LHCN-M2 (cell line): ENCODE measurements at places on chromosomes 1 and 21.

GRCh38 chr1:162193815-162194214 lies 124.3 kb downstream of the NOS1AP start:
- no peak for DNase-seq

DNA sequence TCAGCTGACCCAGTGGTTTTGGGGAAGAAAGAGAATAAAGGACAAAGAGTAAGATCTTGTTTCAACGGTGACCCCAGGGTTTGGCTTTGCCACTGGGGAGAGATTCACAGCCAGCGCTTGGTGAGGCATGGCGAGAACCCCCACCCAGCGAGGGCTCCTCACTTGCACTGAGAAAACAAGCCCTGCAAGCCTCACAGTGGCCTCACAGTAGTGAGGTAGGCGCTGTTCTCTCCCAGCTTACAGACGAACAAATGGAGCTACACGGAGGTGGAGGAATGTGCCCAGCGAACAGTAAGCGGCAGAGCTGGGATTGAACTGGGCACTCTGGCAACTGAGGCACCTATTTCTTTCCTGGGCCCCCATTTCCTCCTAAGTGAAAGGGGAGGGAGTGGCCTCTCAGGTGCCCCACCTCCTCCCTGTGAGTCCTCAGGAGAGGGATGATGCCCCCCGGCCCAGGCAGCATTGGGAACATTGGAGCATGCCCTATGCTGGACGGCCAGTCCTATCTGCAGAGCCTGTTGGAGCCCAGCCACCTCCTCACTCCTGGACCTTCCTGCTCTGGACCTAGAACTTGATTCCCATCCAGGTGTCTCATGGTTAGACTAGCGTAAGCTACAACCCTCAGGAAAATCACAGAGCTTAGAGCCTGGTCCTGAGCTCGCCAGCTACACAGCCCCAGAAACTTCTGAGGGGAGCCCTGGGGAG lies 73.4 kb upstream of the EDN2 start:
- DNase-seq = no peak

GRCh38 chr1:60906526-60906925 lies 175.8 kb upstream of the NFIA start:
- DNase-seq = no peak

GRCh38 chr21:28833182-28833581 lies 159.5 kb downstream of the LTN1 start:
- no peak for DNase-seq

DNA sequence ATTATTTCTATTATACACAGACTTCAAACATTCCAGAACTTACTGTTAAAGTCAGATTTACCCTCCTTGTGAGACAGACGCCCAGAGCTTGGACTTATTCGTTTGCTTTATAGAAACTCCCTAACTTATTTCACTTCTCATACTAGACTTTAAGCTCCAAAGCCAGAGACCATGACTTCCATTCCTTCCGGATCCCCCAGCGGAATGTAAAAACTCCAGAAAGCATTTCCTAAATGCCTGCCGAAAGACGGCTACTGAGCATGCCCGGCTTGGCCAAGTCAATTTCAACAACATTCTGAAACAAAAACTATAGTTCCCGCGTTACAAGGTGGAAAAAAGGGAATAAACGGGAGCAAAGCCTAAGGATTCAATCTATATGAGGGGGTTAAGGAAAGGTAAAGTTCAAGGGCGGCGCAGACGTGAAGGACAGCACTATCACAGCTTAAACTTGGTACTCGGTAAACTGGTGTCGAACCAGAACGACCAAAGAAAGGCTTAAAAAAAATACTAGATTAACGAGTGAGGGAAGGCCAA lies 1.1 kb downstream of the USP48 start:
- DNase-seq = peak; percentile 40

DNA sequence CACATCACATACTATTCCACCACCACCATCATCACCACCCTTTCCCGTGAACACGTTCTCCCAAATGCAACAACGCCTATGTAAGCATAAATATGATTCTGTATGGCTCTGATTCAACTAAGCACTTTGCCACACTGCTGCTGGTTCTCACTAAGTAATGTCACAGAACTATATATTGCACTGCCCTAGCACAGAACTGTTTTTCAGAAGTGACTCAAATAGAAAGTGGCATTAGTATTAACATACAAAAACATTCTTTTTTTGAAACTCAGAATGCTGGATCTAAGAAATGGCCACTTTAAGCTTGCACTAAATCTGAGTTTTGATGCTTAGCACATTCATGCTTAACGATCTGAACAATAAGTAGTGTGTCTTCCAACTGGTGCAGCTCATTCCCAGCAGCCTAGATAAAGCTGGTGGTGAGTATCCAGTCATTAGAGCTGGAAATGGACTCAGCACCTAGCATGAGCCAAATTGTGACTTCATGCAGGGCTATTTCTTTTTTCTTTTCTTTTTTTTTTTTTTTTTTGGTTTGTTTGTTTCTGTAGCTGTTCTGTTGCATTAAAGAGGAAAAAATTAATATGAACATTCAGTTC lies 46.2 kb upstream of the ZC3H11B start:
- no peak for DNase-seq

- DNase-seq = no peak
Measured at GRCh38 chr1:112840631-112841624, 115.1 kb downstream of the SLC16A1 start.
